ENCODE measurements at places on chromosomes 1 and 21.

DNA sequence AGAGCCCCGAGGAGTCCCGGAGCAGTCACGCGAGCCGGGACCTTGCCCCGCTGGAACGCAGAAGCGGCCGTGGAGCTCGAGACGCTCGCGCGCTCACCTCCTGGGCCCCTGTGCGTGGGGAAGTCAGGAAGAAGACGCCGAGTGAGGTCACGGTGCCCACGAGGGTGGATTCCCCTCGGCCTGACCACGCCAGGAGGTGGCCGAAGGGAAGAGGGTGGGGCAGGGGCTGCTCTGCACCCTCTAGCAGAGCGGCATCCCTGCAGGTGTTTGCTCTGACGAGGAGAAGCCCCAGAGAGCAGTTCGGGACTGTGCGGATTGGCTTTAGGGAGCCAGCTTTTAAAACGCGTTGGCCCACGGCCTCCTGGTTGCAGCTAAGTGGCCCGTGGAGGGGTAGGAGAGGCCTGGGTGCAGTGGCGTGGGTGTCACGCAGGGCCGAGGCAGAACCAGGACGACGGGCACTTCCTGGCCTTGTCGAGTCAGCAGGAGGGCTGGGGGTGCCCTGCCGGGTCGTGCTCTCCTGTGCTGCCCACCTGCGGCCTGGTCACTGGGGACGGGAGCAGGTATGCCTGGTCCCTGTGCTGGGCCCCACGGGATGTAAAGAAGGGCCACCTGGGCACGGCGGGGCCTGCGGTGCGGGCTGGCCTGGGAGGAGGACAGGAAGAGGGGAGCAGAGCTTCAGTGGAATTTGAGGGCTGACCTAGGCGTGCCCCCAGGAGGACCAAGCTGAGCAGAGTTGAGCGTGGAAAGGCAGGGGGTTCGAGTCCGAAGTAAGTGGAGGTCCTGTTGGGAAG lies 1.0 kb downstream of the PDXK start:
- DNase-seq: no peak

GRCh38 chr1:16915627-16915973 lies 6.1 kb upstream of the CROCC start:
- no peak for DNase-seq

DNA sequence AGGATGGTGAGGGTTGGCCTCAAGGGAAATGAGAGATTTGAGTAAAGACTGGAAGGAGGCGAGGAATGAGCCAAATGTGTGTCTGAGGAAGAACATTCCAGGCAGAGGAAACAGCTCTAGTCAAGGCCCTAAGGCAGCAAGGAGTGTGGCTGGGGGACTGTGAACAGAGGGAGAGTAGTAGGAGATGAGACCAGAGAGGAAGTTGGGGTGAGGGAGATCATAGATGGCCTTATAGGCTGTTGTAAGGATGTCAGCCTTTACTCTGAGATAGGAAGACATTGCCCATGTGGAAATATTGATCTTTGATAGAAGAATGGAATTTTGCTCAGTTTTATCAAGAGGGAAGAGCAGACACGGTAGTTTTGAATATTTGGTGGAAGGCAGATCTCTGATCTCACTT lies 55.2 kb upstream of the ARTN start:
- DNase-seq: no peak

DNA sequence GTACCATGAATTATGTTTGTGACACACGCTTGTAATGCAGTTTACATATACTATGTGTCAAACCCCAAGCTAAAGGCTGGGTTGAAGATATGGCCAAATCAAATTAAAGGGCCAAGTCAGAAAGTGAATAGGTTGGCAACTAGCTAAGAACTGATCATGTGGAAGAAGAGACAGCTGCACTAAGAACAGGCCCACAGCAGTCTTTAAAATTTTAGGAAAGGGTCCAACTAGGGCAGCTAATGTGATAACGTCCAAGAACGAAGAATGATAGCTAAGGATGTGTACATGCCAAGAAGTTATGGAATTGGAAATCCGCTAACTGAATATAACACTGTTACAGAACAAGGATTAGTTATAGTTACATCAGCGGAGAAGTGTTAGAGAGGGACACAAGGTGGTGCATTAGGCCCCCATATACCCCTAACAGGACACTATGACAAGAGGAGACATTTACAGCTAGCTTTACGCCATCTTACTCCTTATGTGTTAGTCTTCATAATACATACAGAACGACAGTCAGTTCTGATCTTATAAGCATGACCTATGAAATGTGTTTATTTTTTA lies 6.5 kb upstream of the RNF2 start:
- no peak for DNase-seq

GRCh38 chr1:51600529-51600928 lies 16.4 kb upstream of the OSBPL9 start:
- DNase-seq: no peak
